ENCODE measurements at places on chromosomes 5 and 9.
A peak's percentile ranks its signal among the peaks of the same experiment; 100 is the strongest.

GRCh38 chr5:60055168-60055567 lies 161.6 kb upstream of the PDE4D start:
- DNase-seq: no peak

DNA sequence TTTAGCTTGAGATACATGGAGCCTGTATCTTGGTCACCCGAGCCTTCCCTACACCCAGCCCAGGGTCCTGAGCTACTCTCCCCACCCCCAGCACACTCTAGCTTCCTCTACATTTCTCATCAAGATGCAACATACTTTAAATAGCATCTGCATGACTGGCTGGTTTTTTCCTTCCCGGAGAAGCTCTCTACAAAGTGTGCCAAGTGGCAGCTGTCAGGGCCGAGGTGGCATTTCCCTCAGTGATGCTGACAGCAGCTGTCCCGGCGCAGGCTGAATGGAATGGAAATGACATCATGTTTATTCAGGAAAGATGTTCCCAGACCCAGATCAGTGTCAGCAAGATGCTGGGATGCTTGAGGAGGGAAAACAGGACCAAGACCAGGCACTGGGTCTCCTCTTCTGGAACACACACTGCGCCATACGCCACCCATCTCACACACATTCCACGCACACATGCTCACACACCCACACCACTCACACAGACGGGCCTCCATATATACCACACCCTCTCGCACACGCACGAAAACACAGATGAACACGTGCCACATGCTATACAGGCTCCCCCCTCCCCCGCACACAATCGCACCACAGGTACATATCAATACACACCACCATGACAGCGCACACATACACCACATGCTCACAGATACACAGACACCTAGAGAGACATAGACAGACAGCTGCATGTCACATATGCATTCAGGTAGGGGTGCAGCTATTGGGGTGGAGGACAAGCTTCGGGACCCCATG lies 67.8 kb downstream of the LHX2 start:
- DNase-seq: peak; percentile 81

GRCh38 chr9:38178237-38178636 lies 109.2 kb upstream of the SHB start:
- DNase-seq: no peak

GRCh38 chr5:17088051-17088450 lies 129.4 kb upstream of the BASP1 start:
- DNase-seq: no peak

GRCh38 chr5:96716716-96717115 lies 54.5 kb downstream of the CAST start:
- no peak for DNase-seq

DNA sequence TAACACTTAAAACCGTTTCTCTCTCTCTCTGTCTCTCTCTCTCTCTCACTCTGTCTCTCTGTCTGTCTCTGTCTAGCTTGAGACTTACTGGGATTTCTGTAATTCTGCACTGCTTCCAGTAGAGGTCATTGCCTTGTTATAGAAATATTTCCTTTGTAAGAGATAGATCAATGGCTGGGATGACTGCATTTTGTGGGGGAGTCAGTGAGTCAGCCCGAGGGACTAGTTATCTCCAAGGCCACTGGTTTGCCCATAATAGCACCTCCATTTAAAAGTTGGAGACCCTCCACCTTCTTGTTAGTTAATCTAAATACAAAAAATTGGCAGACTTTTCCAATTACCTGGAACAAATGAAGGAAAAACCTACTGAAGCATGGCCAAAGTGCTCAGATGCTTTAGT lies 547.2 kb downstream of the LRRC70 start:
- peak; percentile 40 for DNase-seq

GRCh38 chr5:2293906-2294305 lies 411.2 kb upstream of the IRX4 start:
- no peak for DNase-seq

DNA sequence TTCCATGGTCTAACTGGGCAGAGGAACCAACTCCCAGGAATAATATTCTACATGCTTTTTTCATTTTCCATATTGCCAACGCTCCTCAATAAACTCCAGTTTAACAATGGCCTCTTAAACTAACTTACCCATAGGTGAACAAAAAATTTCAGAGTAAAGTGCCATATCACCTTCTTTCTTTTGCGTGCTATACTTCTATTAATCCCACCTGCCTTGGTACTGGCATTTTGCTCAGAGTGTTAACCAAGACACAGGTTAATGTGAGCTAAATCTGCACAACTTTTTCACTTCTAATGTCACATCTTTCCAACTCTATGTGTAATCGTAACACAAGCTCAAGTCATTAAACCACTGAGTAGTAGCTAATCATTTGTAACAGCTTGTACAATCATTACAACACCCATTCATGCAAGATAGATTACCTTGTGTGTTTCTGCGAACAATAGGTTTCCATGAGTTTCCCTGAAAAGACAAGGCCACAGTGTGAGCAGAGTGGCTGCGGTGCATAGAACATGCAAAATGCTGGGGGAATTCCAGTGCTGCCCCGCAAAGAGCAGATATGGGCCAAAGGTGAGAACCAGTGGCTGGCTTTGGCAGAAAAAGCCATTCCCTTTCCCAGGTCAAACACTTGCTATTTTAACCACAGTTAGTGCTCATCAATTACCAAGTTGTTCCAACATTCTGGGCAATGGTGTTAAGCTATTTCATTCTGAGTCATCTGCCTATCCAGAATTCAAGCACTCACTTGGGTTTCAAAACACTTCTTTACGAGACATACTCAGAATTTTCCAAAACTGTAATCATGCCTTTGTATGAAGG lies 42.8 kb downstream of the TIMD4 start:
- peak; percentile 12 for DNase-seq

DNA sequence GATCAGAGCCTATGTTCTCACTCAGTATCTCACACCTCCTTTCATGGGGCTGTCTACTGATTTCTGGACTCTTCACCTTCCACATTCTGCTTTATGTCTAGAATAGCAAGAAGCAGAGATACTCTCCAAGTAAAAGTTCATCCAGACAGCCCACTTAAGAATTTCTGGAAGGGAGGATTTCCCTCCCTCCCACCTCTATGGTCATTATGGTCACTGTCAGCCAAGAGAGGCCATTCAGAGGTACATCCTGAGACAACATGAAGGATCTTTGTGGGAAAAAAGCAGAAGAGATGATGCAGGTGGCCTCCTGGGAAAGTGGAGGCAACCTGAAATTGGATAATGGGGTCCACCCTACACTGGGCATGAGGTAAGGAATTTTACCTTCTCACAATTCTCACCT lies 179.5 kb upstream of the ZNF462 start:
- DNase-seq: no peak

- DNase-seq: peak; percentile 67
Measured at GRCh38 chr9:137632230-137633161, 13.7 kb downstream of the EHMT1 start.

- DNase-seq: no peak
Measured at GRCh38 chr5:87266914-87267573, 639 bp upstream of the RASA1 start.

- no peak for DNase-seq
Measured at GRCh38 chr5:74075501-74076484, 449.8 kb downstream of the ARHGEF28 start.

GRCh38 chr9:91711755-91712601 lies 238.1 kb downstream of the ROR2 start:
- no peak for DNase-seq

DNA sequence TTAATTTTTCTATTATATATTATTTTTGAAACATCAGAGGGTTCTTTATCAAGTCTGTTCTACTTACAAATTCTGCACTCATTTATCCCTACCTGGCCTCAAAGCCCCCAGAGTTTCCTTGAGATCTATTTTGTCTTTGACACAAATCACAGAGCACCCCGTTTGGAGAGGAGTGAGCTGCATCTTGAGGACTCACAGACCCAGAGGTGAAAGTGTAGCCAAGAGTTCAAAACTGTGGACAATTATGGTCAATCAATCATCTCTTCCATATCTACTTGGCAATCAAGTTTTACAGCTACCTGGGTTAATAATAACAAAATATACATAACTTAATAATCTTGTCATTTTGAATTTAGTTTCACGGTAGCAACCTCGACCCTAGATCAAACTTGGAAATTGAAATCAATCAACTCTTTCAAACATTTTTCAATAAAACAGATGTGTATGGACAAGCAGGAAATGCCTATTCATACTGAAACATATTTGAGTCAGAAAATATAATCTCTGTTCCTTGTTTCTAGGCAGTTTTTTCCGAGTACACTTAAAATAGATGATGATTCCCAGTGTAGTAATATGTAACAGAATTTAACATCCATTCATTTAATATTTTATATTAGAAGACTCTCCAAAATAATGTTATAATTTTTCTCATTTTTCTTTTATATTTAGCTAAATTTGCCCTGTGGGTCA lies 13.7 kb upstream of the SYK start:
- DNase-seq: no peak

- no peak for DNase-seq
Measured at GRCh38 chr5:135318924-135319323, 80.1 kb downstream of the MACROH2A1 start.

GRCh38 chr5:119614838-119615237 lies 14.5 kb upstream of the FAM170A start:
- DNase-seq: no peak

DNA sequence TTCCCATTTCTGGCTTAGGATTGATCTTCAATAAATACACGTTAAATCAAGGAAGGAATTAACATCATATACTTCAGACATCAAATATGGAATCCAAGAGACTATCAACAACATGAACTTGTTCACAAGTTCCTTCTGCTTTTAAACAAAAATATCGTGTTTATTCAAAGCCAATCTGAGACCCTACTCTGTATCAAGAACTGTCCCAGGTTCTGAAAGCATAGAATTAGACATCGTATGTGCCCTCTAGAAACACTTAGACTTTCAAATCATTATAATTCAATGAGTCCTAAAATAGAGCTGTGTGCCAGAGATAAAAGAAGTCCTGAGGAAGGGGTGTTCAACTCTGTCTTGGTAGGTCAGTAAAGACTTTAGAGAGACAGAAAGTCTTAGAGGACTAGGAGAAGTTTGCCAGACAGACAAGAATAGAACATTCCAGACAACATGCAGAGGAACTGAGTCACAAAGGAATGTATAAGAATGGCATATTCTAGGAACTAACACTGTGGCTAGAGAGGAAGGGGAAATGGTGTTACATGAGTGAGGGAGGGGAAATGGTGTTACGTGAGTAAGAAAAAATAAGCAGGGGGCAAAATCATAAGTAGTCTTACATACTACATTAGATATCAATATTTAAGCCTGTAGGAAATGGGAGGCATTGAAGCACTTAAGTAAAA lies 2.9 kb downstream of the TPD52L3 start:
- DNase-seq: no peak

GRCh38 chr9:84499969-84500582 lies 159.5 kb upstream of the SLC28A3 start:
- no peak for DNase-seq

GRCh38 chr5:154547551-154547950 lies 69.5 kb upstream of the HAND1 start:
- DNase-seq: no peak

- peak; percentile 21 for DNase-seq
Measured at GRCh38 chr5:97628031-97628430, 445.0 kb upstream of the RIOK2 start.

- no peak for DNase-seq
Measured at GRCh38 chr9:17031546-17031945, 103.3 kb upstream of the CNTLN start.

- no peak for DNase-seq
Measured at GRCh38 chr5:76764374-76764773, 48.4 kb downstream of the F2R start.

- no peak for DNase-seq
Measured at GRCh38 chr5:121976979-121977378, 15.2 kb downstream of the SRFBP1 start.

- no peak for DNase-seq
Measured at GRCh38 chr5:79093762-79094161, 17.8 kb upstream of the BHMT start.

- no peak for DNase-seq
Measured at GRCh38 chr9:2359891-2360471, 261.6 kb upstream of the VLDLR start.

DNA sequence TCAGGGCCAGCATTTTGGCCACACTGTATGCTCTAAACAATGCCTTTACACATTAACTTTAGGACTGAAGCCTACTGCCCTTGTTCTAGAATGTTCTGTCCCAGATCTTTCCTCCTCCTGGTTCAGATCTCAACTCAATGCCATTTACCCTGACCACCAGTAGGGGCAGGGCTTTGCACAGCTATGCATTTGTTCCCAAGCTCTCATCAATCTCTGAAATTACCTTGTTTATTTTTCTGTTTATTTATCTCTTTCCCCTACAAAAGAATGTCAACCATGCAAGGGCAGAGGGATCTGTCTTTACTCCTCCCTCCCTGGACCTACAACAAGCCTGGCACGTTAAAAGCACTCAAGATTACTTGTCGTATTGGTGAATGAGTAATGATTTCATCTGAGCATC lies 612.9 kb downstream of the BNC2 start:
- peak; percentile 45 for DNase-seq

DNA sequence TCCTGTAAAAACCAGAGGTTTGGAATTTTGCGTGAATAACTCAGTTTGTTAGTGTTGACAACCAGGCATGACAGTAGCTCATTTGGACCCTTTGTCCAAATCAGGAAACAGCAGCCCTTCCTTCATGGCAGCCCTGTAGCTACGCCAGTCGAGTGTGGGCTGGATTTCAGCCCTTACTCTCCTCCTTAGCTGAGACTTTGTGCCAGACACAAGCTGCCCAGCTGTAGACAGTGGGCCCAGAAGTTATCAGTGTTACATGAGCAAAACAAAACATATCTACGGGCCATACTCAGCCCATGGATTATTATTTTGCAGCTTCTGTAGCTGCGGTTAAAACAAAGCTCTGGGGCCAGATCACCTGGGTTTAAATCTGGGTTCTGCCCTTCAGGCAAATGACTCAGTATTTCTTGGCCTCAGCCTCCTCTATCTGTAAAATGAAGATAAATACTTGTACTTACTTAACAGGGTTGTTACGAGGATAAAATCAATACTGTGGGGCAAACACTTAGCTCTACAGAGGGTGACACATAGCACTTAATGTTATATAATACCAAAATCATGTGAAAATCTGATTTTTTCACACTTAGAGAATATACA lies 76.9 kb downstream of the GHR start:
- DNase-seq: no peak

DNA sequence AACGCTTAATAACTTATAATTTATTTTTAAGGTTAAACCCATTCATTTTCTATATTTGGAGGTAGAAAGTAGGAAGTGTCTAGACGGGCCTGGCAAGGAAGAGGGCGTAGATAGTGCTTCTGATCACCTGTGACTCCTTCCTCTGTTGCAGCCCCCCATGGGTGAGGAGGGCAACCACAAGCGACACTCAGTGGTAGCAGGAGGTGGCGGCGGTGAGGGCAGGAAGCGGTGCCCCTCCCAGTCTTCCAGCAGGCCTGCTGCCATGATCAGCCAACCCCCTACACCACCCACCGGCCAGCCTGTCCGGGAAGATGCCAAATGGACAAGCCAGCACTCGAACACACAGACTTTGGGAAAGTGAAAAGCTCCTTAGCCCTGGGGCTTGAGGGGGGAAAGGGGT lies 36.7 kb downstream of the FAXDC2 start:
- no peak for DNase-seq

GRCh38 chr5:172429201-172429940 lies 25.0 kb downstream of the SH3PXD2B start:
- peak; percentile 81 for DNase-seq
